ENCODE measurements at places on chromosomes 2 and 18. TPM values are rescaled to one million over a fixed set of nuclear protein-coding genes. Genes with fewer than 3 reads are reported as not detected.

DLX2 gene
- polyA plus RNA-seq = not detected

LOXHD1 gene
- 0.04 TPM for polyA plus RNA-seq

ADRA2B gene
- polyA plus RNA-seq = 0.27 TPM

ITGA4 gene
- polyA plus RNA-seq = 0.22 TPM

IL1RN gene
- 2,112 TPM for polyA plus RNA-seq

CYBRD1 gene
- polyA plus RNA-seq = 8.4 TPM

SLC5A7 gene
- polyA plus RNA-seq = 0.02 TPM

SLC4A5 gene
- 0.28 TPM for polyA plus RNA-seq

DSC2 gene
- 123 TPM for polyA plus RNA-seq

ASTL gene
- 0.32 TPM for polyA plus RNA-seq

IL36G gene
- polyA plus RNA-seq = 54.5 TPM

VWA3B gene
- polyA plus RNA-seq = 0.01 TPM

C1QL2 gene
- not detected for polyA plus RNA-seq
